ENCODE measurements at places on chromosomes 5 and 9.

- no peak for DNase-seq
Measured at GRCh38 chr5:6115852-6116251, 262.5 kb downstream of the MED10 start.

DNA sequence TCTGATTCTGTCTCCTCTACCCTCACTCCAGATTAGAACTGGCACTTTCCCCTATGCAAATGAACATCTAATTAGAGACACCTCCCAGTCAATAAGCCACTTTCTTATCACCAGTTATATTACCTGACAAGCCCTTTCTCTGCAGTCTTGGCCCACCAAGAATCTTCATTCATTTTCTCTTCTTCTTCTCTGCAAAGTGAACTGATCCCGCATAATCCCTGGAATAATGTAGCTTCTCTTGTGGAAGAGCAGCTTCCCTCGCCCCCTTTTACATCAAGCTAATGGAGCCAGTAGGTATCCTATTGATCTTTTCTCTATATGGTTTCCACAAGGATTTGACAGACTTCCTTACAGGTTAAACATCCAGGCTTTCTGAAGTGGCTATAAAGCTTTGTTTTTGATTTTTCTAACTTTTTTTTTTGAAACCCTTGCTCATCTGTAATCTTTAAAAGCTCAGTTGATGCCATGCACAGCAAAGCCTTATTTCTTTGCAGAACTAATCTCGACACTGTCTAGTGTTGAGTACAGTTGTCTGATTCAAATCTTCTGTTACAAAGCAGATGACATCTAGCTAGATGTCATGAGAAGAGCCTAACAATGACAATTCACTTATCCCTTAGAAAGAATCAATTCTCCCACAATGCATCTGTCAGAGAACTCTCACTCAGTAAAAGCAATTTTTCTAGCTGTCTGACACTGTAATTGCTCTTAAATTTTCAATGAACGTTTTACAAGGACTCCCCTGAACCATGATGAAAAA is 281.4 kb downstream of the ISL1 start:
- no peak for DNase-seq

- DNase-seq, result no peak
Measured at GRCh38 chr9:92763721-92764380, 782 bp downstream of the BICD2 start.

GRCh38 chr5:150117945-150118560 is 31.7 kb upstream of the CSF1R start:
- no peak for DNase-seq

DNA sequence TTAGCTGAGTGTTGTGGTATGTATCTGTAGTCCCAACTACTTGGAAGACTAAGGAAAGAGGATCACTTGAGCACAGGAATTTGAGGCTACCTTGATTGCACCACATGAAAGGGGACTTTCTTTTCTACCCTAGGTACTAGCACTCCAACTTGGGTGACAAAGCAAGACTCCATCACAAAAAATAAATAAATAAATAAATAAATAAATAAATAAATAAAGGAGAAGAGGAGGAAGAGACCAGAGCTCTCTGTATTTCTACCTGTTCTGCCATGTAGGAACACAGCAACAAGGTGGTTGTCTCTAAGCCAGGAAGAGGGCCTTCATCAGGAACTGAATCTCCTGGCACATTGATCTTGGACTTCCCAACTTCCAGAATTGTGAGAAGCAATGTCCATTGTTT is 118.6 kb downstream of the HMHB1 start:
- no peak for DNase-seq

DNA sequence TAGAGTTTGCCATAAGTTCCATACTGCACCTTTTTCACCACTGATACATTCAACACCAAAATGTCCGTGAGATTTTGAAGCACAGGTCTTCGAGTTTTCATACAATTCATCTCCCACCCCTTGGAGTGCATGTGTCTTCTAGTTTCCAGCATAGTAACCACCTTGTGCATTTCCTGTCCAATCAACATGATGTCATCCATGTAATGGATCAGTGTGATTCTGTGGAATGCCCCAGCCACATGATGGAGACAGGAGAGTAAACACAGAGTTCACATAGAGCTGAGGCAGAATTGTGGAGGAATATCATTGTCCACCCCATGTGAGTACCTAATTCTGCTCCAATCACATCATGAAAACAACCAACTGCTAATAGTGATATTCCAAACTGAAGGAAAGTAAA is 441.5 kb upstream of the CDH6 start:
- no peak for DNase-seq

DNA sequence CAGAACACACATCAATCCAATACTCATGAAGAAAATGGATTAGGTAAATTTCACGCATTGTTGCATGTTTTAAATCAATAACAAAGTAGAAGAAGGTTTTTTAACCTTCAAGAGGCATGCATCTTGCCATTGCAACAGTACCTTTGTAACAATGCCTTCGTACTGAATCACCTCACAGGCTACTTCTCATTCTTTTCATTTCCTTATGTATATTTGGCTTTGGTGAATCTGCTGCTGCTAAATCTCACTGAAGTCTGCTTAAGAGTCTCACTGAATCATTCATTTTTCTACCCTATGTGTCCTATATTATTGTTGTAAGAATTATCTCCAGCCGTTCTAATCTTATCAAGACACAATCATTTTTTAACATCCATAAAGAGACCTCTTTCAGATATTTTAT is 152.5 kb downstream of the CDH10 start:
- DNase-seq, result no peak

DNA sequence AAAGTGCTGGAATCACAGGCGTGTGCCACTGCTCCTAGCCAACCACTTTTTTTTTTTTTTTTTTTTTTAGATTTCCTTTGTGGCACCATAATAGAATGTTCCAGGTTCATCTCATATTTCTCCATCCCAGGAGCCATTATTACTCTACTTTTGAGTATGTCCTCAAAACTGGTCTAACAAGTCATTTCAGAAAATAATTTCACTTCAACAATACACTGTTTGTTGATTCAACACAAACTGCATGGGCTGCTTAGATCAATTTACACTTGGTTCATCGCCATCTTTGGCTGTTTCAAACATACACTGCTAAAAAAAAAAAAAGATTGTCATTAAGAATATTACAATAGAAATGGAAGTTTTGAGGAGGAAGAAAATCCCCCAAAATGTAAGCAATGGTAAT is 57.9 kb downstream of the CSNK1A1 start:
- no peak for DNase-seq

GRCh38 chr9:68974431-68974830 is 39.5 kb downstream of the PRKACG start:
- no peak for DNase-seq

DNA sequence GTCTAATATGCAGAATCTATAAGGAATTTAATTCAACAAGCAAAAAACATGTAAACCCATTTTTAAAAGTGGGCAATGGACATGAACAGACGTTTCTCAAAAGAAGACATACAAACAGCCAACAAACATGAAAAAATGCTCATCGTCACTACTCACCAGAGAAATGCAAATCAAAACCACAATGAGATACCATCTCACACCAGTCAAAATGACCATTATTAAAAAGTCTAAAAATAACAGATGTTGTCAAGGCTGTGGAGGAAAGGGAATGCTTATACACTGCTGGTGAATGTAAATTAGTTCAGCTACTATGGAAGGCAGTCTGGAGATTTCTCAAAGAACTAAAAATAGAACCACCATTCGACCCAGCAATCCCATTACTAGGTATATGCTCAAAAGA is 3.1 kb upstream of the KLHL3 start:
- DNase-seq, result no peak

- DNase-seq, result no peak
Measured at GRCh38 chr5:176820937-176821336, 10.6 kb downstream of the UNC5A start.

DNA sequence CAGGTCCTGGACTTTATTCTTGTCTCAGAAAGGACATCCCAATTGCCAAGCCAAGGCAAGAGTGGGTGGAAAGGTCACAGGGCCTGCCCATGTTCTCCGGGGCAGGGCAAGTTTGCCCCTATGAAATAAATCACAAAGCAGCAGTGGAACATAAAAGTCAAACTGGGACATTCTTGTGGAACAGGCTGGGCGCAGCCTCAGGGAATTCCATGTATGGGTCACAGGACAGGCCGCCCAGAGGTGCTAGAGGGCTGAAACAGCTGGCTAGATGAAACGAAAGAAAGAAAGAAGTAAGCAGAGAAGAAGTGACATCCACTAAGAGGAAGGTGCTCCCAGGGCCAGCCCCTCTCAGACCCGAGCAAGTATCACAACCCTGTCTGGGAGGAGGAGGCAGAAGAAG is 219.1 kb upstream of the NFIL3 start:
- DNase-seq, result no peak

DNA sequence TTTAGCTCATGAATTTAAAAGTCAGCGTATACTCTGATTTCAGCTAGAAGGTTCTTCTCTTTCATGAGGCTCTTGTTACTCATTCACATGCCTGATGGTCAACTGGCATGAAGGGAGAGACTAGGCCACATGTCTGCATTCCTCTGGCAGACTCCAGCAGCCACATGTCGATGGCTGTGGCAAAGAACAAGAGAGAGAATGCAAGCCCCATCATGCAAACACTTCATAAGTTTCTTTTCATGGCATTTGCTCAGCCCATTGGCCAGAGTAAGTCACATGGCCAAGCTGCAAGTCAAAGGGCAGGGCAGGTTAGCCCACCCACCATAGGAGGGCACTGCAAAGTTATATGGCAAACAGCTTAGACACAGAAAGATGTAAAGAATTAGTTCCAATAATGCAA is 5.4 kb downstream of the KCNV2 start:
- no peak for DNase-seq

DNA sequence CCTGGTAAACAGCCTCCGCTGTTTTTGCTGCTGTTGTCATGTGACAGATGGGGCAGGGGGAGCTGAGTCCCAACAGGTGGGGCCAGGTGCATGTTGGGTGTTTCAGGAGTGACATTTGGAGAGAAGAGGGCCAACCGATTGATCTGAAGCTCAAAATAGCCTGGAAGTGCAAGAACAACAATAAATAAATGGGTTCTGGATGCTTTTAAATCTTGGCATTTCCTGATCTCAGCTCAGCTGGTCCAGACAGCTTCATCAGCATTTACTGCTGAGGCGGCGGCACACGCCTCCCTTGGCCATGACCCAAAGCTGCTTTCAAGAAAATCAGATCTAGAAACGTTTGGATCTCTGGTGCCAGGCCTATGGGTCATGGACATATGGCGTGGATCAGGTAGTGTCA is 70.5 kb downstream of the PPARGC1B start:
- DNase-seq, result no peak

- DNase-seq, result no peak
Measured at GRCh38 chr9:99073985-99074901, 30.7 kb upstream of the TGFBR1 start.

DNA sequence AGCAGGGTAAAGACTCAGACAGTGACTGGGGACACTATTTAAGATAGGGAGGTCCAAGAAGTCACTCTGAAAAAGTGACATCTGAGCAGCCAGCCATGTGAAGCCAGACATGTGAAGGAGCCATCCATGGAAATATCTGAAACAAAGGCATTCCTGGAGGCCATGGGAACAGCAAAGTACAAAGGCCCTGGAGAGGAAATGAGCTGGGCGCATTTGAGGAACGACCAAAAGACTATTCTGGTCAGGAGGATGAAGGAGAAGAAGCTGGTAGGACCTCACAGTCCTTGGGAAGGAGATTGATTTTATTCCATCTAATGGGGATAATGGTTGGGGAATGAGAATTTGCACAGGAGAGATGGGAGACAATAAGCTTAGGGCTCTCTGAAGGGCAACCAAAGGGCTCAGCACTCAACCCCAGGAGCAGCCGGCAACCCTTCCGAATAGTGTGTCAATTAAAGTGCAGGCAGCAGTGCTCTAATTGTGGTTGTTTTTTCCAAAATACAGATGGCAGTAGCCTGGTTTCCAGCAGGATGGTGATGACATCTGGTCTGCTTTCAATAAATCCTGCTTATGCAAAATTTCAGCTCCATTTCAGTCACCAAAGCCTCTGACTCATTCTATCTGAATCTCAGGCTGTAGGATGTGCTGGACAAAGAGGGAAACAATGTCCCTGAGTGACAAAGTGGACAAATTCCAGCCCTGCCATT is 26.7 kb downstream of the FOXI1 start:
- DNase-seq, result no peak

DNA sequence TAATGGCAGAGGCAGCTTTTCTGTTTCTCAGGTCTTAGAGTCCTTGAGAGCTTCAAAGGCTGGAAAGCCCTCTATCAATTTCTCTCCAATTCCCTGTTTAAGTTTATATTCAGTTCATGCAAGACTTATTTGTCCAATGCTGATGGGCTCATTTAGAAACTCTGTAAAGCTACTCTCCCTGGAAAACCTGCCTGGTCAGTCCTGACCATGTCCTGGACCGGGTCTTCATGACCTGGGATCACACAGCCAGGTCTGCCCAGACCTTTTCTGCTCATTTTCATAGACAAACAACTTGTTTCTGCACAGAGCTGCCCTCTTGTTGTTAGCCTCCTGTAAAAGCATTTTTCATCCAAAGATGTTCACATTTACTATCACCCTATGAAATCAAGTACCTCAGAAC is 85.4 kb upstream of the TBCA start:
- no peak for DNase-seq

DNA sequence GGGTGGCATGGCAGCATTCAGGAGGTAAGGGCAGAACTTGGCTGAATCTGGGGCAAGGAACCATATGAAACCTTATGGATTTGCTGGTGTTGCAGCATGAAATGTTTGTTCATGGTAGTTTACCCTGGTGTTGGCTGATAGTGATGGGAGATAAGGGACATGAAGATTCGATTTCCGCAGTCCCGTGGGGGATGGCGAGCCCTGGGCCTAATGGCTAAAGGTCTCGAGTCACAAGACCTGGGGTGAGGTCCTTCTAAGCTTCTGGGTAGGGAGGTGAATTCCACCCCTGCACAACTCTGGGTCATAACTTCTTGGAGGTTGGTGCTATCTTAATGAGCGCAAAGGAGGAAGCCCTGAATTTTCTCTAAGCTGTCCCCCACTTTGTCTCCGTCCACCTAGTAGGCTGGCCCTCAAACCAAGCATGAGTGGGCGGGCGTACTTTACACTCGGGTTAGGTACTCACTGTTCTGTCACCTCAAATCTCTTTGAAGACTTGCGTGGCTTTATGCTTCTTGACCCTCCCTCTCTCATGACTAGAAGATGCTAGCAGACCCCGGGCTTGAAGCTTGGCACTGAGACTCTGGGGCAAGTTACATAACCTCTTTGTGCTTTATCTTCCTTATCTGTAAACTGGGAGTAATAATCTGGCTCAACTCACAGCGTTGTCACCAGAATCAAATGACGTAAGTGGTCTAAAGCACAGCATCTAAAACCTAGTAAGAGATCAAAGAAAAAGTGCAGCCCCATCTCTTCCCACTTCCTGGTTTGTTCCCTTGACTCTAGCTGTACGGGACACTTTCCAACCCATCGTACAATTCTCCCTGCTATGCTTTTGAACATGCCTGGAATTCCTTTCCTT is 72.5 kb downstream of the BASP1 start:
- DNase-seq, result no peak

DNA sequence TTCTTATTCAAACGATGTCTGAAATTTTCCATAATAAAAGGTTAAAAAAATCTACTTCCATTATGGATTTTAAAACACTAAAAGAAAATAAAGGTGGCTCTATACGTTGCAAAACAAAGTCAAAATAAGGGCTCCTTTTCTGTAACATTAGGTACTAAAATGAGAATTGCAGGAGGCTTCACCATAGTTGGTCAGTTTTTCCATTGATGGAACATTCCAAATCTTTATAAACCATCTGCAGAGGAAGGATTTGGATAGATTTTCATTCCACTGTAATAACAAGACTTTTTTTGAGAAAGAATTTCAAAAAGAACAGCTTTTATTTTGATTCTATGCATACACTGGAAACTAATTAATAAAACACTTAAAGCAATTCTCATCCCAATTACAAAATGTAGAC is 145.6 kb downstream of the LURAP1L start:
- no peak for DNase-seq
